ENCODE measurements at places on chromosomes 11 and 22.

DNA sequence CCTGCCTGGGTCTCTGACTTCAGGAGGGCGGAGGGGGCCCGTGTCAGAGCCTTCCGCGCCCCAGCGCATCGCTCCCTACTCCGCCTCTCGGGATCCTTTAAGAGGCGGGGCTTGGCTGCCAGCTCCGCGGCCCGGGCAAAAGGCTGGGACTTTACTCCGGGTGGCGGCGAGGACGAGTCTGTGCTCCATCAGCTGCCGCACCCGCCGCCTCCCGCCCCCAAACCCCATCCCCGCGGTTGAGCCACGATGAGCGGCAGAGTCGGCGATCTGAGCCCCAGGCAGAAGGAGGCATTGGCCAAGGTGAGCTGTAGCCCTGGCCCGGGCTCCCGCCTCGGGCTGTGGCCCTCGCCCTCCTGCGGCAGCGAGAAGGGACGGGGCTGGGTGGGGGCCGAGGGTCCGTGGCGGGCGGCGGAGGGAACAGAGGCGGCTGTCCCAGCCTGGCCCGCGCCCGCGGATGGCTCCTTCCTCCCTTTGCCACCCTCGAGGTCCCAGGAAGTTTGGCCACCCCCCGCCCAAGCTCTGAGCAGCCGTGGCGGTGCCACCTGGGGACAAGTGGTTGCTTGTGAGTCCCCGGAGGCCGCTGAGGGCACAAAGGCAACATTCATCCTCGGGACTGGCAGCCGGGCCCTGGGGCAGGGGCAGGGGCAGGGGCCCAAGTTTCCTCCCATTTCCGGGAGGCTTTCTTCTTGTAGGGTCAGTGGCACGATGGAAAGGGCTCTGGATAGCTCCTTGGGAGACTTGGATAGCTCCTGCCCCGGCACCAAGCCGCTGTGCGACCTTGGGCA is at the start of gene SEC14L2:
TSS of gene SEC14L2 (plus strand) at position 148 of the 785 bp plus-strand sequence. CDS start at position 247, 99 bp downstream.
- DNase-seq, result peak; percentile 57

GRCh38 chr11:131883332-131883731 is 512.9 kb downstream of the NTM start:
- no peak for DNase-seq

- DNase-seq, result no peak
Observed at GRCh38 chr22:36323855-36324331, 63.9 kb downstream of the MYH9 start.

- no peak for DNase-seq
Observed at GRCh38 chr22:39686776-39687525, 116.4 kb downstream of the CACNA1I start.

DNA sequence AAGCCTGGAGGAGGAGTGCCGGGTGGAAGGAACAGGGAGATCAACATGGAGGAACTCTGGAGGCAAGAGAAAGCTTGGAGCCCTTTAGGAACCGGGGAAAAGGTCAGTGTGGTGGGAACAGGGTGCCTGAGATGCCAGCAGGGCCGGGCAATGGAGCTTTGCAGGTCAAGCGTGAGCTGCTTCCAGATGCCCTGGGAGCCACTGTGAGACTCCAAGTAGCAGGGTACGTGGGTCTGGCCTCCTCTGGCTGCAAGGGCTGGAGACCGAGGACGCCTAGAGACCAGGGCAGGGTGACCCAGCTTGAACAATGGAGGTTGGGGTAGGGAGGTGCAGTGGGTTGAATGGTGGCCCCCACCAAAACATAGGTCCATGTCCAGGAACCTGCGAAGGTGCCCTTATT is 15.6 kb upstream of the EMID1 start:
- DNase-seq, result no peak

DNA sequence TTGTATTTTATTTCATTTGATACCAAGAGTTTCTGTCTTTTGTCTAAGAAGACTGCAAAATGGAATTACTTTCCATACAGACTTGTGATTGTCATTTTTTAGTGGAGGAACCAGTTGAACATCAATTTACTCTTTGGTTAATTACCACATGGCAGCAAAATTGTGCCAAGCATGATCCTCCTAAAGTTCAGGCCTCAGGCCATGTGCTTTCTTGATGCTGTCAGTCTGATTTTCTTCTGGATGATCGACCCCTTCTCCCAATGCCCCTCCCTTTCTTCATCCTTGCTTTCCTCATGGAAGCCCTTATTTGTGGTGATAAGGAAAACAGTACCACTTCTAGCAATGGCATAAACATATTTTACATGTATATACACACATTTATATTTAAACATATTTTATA is 76.2 kb downstream of the SVIP start:
- no peak for DNase-seq

DNA sequence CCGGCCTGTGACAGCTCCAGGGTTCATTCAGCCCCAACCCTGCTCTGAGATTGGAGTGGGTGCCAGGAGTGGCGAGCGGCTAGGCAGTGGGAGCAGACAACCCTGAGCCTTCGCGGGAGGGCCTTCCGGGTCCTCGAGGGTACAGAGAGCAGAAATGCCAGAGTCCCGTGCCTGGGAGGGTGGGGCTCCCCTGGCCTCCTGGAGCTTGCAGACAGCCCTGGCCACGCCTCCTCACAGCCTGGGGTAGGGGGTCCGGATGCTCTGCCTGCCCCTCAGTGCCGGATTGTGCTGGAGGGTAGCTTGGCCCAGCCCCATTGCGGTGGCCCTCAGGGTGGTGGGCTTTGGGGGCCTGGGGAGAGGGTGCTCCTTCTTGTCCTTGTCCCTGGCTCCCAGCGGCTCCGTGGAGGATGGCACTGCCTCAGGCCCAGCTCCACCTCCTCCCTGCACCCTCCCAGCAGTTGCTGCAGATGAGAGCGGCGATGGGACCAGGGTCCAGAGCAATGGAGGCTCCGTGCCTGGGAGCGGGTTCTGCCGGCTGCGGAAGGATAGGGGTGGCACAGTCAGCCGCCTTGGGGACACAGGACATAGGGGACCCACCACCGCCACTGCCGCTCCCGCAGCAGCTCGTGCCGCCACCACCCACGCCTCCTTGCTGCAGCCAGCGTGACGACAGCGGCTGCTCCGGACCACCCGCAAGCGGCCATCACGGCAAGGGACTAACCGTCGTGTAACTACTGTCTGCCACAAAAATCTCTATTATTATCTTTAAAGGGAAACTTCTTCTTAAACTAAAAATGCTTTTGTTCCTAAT is 34.9 kb upstream of the OR10G7 start:
- DNase-seq, result no peak

- no peak for DNase-seq
Observed at GRCh38 chr22:23565305-23565914, 14.7 kb downstream of the IGLL1 start.
